ENCODE measurements at places on chromosomes 13 and 19.

GRCh38 chr13:31310356-31310755 lies 110.6 kb downstream of the B3GLCT start:
- DNase-seq: no peak

DNA sequence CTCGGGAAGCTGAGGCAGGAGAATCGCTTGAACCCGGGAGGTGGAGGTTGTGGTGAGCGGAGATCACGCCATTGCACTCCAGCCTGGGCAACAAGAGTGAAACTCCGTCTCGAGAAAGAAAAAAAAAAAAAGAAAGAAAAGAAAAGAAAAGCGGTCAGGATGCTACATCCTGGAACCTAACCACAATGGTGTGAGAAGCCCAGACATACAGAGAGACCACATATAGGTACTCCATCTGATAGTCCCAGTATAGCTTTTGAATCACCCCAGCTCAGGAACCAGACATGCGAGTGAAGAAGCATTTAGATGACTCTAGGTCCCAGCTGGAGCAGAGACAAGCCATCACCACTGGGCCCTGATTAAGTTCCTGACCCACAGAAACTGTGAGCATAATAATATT lies 3.2 kb downstream of the IFNL1 start:
- DNase-seq: no peak

GRCh38 chr19:39834287-39834841 lies 402 bp upstream of the DYRK1B start:
- DNase-seq: no peak

GRCh38 chr13:50493683-50494082 lies 349.8 kb downstream of the DLEU7 start:
- no peak for DNase-seq

DNA sequence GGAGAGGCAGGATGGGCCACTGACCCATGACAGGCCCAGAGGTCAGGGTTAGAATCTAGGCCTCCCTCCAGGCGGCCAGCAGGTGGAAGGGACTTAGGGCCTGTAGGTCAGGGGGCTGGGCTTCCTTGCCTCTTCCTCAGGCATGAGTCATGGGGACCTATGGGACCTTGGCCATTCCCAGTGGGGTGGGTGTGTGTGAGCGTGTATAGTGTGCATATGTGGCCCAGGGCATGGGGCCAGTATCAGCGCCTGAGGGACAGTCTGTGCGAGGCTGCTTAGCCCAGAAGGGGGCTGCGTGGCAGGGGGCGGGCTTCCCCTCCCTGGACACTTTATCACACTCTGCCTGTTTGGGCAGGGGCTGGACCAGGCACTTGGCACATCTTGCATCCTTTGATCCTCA lies 13.3 kb downstream of the KCTD15 start:
- no peak for DNase-seq

DNA sequence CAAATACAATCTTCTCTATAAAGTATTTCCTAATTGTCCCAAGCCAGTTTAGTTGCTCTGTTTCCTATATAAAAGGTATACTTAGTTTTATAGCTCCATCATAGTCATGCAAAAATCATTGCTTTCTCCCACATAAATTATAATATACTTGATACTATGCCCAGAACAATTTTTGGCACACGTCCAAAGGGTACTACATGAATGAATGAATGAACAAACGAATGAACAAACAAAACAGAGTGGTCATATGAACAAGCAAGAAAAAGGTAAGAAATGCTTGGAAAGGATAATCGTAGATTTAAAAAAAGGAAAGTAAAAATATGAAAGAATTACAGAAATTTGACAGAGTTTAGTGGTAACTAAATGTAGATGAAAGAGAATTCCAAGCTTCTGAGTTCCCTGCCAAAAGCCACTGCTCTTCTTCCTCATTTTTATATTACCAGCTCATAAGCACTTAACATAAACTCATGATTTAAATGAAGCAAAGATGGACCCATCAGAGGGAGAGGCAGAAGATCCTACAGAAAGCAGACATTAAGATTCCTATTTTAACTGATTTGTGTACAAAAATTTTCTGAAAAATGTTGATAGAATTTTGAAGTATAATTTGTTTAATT lies 123.2 kb downstream of the ENOX1 start:
- no peak for DNase-seq

GRCh38 chr19:45117167-45117594 lies 24.2 kb downstream of the PPP1R37 start:
- no peak for DNase-seq
